ENCODE measurements at places on chromosomes 12 and 14. TPM values are rescaled to one million over a fixed set of nuclear protein-coding genes. Genes with fewer than 3 reads are reported as not detected.

IL22 gene
- total RNA-seq: not detected

RNASE3 gene
- not detected for total RNA-seq

TPI1 gene
- 1,586 TPM for total RNA-seq

KCNMB4 gene
- 0.16 TPM for total RNA-seq

FAM90A1 gene
- total RNA-seq: 0.21 TPM

RFLNA gene
- total RNA-seq: not detected

MYF6 gene
- not detected for total RNA-seq

PLXNC1 gene
- total RNA-seq: 0.15 TPM

PRB2 gene
- total RNA-seq: not detected

SHMT2 gene
- 112 TPM for total RNA-seq
